ENCODE measurements at places on chromosomes 16 and 17.

- no peak for DNase-seq
These were observed 71.6 kb downstream of the GSG1L start for GRCh38 chr16:27991876-27992275.

- no peak for DNase-seq
These were observed 42.3 kb downstream of the CDH11 start for GRCh38 chr16:65079549-65079948.

DNA sequence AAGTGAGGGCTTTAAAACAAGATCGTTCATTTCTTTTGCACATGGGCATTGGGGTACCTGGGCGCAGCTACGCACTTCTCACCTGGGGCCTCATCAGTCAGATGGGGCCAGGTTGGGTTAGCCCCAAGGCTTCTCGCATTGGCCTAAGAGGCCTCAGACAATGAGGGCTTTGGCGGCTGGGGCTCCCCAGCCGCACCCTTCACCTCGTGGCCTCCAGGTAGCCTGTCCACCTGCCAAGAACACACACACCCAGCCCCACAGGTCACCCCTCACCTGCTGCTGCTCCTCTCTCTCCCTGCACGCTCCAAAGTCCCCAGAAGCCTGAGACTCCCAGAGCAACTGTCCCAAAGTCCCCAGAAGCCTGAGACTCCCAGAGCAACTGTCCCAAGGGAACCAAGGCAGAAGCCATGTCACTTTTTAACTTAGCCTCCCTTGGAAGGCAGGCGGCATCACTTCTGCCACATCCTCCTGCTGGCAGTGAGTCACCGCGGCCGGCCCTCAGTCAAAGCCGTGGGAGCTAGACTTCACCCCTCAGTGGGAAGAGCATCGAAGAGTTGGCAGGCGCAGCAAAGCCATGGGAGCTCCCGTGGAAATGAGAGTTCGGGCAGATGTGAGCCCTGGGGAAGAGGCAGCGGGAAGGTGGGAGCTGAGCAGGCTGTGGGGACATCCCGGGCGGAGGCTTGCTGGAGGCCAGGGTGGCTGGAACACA lies 78.9 kb upstream of the PLCG2 start:
- DNase-seq = no peak

DNA sequence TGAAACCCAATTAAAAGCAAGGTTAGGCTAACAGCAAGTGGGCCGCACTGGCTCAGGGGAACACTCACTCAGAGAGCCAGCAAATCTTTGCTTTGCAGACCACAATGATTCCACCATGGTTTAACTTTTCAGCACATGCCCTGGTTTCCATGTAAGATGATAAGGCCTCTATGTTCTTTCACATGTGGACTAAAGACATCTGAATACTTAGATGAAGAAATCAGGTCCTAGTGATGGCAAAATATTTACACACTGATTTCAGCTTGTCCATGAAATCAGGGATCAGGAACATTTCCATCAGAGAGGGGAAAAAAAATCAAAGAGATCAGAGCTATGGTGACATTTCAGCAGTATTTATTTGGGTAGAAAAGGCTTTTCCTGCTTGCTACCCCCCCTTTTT lies 258.2 kb upstream of the IRX5 start:
- DNase-seq = no peak

DNA sequence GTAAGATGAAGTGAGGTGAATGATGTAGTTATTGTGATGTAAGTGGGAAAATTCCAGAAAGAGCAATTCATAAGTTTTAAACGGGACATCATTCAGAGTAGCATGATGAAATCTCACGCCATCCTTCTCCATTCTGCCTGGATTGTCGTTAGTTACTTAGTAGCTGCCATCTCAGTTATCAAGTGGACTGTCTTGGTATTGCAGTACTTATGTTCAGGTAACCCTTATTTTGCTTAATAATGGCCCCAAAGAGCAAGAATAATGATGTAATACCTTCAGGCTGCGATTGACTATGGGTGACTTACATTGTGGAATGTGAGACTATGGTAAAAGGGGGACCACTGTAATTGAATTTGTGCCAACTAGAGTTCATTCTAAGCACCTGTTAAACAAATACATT lies 234.1 kb upstream of the TOM1L1 start:
- DNase-seq = no peak

DNA sequence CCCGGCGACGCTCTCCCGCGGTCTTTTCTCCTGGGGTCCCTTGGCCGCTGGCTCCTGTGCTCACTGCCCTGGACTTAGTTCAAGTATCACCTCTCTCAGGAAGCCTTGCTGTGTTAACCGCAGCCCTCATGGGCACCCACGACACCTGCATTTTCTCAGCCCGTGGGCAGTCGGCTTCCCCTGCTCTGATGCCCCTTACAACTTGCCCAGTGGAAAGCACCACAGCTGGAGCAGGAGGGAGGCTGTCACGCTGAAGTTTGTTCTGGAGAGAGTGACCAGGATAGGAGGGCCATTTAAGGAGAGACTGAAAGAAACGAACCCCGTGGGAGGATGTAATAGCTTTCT lies 395 bp downstream of the STXBP4 start:
- DNase-seq = peak; percentile 2

GRCh38 chr17:623121-623520 lies 91.5 kb downstream of the VPS53 start:
- no peak for DNase-seq
